Coronary artery (tissue), 2 donors: ENCODE measurements at places on chromosomes 2 and 18.

DNA sequence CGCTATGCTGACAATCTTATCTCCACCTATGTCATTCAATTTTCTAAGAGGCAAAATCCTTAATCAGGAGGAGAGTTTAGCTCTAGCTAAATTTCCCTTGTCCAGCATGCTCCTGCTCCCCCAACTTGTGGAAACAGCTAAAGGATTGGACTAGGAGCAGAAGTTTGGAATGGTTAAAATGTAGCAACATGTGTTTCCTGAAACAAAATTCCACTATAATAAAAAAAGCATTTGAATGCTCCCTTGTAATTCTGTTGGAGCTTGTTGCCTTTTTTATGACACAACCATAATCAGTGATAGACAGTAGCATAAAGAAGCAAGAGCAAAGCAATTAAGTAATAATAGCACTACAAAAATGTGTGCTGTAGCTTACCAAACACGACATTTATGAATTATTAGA is 6.9 kb downstream of the ACTR3 start:
- no peak for DNase-seq

GRCh38 chr2:25844089-25844488 is 34.2 kb downstream of the ASXL2 start:
- no peak for DNase-seq

GRCh38 chr18:8869696-8870095 is 164.3 kb downstream of the MTCL1 start:
- no peak for DNase-seq

DNA sequence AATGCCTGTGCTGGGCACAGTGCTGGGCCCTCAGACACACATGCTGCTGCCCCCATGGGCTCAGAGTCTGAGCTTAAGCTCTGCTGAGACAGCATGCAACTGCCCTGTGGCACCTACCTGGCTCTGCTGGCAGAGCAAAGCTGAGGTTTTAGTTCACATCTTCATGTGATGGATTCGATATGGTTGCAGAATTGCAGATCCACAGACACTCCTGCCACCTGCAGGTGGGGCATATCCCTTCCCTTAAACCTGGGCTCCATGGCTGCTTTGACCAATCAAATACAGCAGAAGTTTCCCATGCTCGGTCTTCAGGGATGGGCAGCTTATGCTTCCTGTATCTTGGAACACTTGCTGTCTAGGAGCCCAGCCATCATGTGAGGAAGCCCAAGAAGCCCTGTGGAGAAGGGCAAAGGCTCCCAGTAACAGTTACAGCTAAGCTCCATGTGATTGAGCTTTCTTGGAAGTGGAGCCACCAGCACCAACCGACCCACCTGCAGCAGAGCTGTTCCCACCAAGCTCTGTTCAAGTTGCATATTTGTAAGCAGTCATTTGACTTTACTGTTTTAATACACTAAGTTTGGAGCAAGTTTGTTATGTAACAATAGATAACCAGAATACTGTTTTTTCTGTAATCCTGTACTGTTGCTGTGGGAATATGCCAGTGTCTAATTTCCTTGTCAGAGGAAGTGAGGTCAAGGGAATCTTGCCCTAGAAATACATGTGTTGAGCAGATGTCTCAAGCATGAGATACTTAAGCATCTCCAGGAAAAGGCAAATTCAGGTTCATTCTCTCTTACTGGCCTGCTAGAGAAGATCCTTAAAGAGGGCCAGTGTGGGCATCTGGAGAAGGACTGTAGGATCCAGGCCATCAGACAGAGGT is 79.3 kb downstream of the SH3RF3 start:
- DNase-seq: no peak

GRCh38 chr2:148501545-148501944 is 143.0 kb upstream of the EPC2 start:
- DNase-seq: no peak
